ENCODE measurements at places on chromosomes 12 and 14. TPM values are rescaled to one million over a fixed set of nuclear protein-coding genes. Genes with fewer than 3 reads are reported as not detected.
A peak's percentile ranks its signal among the peaks of the same experiment; 100 is the strongest.

The NTF3 gene
- 5.1 TPM for polyA plus RNA-seq

- DNase-seq, result no peak
These were observed 26.5 kb upstream of the SLC15A5 start for GRCh38 chr12:16303939-16304338.

DNA sequence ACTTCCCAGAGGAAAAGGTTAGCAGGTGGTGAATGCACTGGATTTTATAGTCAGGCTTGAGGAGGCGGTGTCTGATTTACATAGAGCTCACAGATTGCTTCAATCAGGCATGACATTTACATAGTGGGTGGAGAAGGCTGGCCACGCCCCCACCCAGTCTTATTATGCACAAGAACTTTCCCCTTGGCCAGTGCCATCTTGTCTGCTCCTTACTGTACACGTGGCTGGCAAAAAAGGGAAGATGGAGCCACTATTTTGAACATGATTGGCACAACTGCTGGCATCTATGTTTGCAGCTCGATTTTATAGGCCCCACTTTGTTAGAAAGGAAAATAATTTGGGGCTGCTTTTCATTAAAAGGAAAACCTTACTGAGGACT, 10.9 kb upstream of the LGMN start:
- DNase-seq, result no peak

DNA sequence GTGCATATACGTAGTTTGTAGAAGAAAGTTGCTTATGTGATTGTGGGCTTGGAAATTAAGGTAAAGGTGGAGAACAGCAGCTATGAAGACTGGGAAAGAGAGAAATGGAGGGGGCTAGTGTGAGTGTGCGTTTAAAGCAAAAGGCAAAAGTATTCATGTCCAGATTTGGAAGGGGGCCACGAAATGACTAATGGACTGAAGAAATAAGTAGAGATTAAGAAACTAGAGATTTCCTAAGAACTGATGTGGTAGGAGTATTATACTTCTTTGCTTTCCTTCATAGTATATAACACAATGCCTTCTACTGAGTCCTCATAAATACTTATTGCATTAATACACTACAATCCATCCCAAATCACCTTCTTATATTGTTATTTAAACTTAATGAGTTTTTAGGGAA, 298.6 kb upstream of the NOVA1 start:
- DNase-seq, result no peak

- no peak for DNase-seq
These were observed 241.6 kb downstream of the TMEM132D start for GRCh38 chr12:129662234-129662633.

The ISM2 gene
- polyA plus RNA-seq, result 2.9 TPM

The CCDC197 gene
- not detected for polyA plus RNA-seq

- no peak for DNase-seq
These were observed 72.0 kb downstream of the PPP2R5E start for GRCh38 chr14:63470962-63471793.

The PYGL gene
- polyA plus RNA-seq, result 21.5 TPM

GRCh38 chr12:112885236-112885635, 21.5 kb upstream of the OAS1 start:
- no peak for DNase-seq

The GPRC5A gene
- 7.4 TPM for polyA plus RNA-seq

GRCh38 chr14:70919774-70920173, 12.5 kb downstream of the PCNX1 start:
- DNase-seq, result no peak

- DNase-seq, result peak; percentile 57
These were observed 25.5 kb downstream of the SCARB1 start for GRCh38 chr12:124837958-124838803.

DNA sequence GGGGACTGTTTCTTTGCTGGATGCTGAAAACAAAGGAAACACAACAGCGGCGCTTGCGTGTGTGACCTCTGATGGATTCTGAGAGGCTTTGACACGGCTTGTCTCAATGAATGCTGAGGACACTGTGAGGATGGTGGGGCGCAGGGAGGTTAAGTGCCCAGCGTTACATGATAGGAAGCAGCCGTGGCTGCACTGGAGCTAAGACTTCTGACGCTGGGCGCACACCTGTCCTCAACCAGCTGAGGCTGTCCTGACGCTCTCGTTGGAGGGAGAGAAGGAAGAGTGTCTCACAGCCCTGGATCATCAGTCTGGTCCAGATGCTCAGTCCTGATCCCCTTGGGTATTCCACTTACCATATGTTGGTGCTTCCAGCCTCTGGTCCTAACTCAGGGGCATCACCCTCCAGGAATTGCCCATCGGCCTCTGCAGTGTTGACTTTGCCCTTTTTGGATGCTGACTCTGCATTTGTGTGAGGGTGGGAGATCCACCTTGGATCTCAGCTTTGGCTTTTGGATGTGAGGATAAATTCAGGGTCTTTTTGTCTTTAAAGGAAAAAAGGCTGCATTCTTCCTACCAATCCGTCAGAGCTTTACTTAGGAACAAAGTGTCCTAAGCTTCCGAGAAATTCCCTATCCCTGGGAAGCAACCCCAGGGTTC, 125.2 kb downstream of the ZNF664 start:
- no peak for DNase-seq

The KRT73 gene
- polyA plus RNA-seq, result not detected

GRCh38 chr12:39723831-39724230, 104.2 kb upstream of the ABCD2 start:
- no peak for DNase-seq

DNA sequence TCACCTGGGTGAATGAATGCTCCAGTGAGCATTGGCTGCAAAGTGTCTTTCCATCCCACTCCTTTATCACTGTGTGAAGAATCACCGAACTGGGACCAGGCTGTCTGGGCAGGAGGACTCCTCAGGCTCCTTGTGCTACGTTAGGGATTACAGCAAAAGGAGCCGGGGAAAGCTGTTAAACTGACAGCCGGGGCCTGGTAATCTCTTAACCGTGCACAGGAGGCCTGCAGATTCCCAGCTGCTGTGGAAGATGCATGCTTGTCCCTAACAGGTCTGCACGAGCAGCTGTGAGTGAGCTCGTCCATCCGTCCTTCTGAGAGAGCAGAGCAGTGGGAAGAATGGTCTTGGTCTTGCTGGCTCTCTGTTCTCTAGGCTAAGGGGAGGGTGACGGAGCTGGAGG, 231.5 kb downstream of the AACS start:
- no peak for DNase-seq

The SOX5 gene
- 5.8 TPM for polyA plus RNA-seq

DNA sequence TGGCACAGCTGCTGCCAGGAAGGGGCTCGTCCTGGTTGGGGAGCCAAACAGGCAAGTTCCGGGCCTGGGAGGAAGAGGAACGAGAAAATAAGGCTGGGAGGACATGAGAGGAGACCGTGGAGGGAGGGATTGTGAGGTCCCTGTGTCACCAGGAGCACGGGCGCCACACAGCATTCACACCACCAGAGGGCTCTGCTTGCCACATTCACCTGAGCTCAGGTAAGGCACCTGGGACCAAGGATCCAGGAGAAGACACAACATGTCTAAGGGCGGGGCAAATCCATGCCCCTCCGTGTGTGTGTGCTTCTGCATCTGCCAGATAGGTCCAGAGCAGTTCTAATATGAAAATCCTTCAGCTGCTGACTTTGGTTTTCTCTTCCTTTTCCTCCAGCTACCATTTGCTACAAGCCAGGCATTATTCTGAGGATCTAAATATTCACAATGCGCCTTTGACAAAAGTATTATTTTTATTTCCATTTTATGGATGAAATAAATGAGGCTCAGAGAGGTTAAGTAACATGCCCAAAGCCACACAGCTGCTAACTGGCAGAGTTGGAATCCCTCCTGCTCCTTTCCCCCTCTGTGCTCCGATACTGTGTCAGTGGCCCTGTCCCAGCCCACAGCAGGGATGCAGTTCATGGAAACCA, 14.6 kb downstream of the RAPGEF3 start:
- no peak for DNase-seq

The ARG2 gene
- polyA plus RNA-seq, result 7.7 TPM

The IQSEC3 gene
- 11.0 TPM for polyA plus RNA-seq

DNA sequence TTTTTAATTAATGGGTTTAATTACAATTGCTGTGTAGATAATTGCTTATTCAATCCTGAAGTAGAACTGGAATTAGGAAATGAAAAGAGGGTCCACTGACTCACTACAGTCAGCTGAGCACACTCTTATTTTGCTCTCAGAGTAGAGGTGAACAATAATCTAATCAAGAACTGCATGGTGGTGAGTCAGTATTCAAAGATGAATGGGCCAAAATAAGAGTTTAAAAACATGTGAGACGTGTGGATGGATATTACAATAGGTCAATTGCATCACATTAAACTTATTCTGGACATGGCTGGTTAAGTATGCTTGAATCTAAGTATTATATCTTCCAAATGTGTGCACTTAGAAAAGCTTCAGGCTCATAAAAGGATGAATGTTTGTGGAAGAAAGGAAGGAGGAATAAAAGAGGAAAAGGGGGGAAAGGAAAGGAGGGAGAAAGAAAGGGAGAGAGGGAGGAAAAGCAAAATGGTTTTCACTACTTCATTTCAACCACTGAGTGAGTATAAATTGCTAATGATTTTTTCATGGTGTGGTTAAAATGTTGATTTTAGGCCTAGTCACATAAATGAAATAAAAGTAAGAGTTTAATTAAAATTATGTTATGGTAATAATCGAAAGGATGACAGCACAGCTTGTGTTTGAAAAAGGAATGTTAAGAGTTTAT, 27.0 kb upstream of the EEA1 start:
- no peak for DNase-seq

DNA sequence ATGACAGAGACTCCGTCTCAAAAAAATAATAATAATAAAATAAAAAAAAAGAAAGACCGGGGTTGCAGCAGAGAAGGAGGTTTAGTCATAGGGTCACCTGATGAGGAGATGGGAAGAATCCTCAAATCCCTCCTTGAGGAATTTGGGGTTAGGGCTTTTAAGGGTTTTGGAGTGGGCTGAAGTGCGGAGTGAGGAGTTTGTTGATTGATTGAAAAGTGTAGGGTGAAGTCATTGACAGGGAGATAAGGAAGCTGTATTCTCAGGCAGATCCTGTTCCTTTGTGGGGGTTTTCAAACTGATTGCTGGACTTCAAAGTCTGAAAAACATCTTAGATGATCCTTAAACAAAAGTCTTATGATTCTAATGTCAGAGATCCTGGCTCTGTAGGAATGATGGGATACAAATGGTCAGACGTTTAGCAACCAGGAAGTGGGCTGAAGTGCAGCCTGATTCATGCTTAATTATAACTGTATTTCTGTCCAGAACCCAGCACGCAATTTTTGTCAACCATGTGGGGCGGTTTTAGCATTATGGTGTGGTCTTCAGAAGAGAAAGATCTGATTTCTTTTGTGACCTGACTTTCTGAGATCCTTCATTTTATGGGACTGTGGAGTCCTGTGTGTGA, 16.0 kb downstream of the FNTB start:
- no peak for DNase-seq

DNA sequence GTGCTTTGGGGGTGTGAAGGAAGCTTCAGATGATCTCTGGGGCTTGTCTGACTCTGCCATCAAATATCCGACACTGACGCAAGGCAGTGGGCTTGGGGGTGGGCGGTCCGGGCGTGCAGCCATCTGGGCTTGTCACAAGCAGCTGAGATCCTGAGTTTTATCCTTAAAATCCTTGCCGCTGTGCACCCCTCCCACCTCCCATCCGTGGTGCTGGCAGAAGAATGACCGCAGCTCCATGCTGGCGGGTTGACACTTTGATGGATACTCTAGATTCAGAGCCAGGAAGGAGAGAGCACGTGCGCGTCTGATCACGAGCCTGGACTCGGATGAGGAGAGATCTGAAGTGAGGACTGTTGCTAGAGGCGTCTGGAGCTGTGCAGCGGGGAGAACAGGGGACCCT, 3.0 kb downstream of the ZFYVE21 start:
- DNase-seq, result no peak

GRCh38 chr12:76914102-76914859, 35.5 kb upstream of the CSRP2 start:
- DNase-seq, result no peak

DNA sequence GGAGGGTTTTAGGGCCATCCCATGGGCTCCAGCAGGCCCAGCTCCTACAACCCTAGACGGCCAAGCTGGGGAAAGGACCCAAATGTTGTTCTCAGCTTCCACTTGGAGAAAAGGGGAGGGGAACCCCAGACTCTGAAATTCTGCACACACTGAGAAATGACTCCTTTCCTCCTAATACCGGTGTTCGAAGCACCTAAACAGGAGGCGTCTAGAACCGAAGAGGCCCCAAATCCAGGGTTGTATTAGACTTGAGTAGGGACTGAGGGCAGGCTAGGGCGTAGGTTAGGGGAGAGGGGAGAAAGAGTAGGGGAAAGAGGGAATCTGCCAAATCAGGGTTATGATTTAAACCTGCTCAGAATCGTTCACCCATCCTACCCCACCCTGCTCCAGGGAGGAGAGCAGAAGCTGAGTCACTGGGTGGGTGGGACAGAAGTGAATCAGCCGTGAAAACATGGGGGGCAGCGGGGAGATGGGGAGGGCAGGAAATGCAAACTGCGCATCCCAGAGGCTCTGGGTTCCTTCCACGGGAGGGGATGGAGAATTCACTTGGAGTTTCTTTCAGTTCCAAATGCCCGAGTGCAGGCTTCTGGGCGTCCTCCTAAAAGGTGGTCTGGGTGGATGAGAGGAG, 1.0 kb downstream of the IGFBP6 start:
- DNase-seq, result no peak

- no peak for DNase-seq
These were observed 56.1 kb upstream of the PCED1B start for GRCh38 chr12:47023311-47023710.

DNA sequence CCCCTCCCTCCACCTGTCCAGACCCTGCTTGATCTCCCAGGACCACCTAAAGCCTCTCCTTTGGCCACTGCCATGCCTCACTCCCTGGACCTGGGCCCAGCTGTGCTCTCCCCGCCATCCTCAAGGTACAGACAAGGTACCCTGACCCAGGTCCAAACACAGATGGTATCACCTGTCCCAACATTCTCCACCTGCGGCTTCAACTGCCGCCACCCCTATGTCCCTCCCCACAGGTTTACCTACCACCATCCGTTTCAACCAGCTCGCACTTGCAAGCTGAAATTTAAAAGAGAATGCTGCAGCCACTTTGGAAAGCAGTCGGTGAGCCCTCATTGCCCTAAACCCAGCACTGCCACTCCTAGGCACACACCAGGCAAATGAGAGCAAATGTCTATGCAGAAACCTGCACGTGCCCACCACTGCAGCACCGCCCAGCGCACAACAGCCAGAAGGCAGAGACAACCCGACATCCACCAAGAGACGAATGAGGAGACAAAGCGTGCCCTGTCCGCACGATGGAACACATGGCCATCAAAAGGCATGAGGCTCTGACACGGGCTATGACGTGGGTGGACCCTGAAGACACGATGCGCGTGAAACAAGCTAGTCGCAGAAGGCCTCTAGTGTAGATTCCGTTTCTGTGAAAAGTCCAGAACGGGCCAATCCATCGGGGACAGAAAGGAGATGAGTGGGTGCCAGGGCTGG, 71.0 kb downstream of the RFLNA start:
- DNase-seq, result no peak

- DNase-seq, result no peak
These were observed 81.2 kb downstream of the BCL11B start for GRCh38 chr14:99190696-99191394.

The CRIP1 gene
- 28.8 TPM for polyA plus RNA-seq

DNA sequence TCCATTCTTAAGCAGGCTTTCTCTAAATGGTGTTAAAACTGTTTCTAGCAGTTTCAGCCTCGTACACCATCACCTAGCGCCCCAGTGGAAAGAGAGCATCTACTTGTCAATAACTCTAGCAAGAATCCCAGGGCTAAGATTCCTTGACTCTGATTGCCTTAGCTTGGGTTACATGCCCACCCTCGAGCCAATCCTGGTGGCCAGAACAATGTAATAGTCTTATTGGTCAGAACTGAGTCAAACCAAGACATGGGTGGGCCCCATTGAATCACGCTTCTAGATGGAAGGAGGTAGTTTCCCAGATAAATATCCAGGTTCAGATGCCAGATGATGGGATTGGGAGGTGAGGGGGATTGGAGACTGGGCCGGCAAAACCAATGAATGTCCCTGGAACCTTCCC, 55.9 kb upstream of the MED13L start:
- DNase-seq, result no peak

The CLEC1B gene
- 1.6 TPM for polyA plus RNA-seq

Data from renal pelvis (tissue), 12 donors.